ENCODE measurements at places on chromosomes 2 and 18. TPM values are rescaled to one million over a fixed set of nuclear protein-coding genes. Genes with fewer than 3 reads are reported as not detected.

Gene IL37
- total RNA-seq, result not detected

Gene KIAA2012
- total RNA-seq, result not detected

Gene KCNIP3
- 1.5 TPM for total RNA-seq

Gene GRB14
- total RNA-seq, result 8.6 TPM

Gene IL36A
- not detected for total RNA-seq

GRCh38 chr18:47995654-47996053, 65.2 kb upstream of the SMAD2 start:
- H3K4me1 ChIP-seq, result no peaks in the 10 kb centered on the region
- no peaks in the 10 kb centered on the region for H3K36me3 ChIP-seq
- H3K4me3 ChIP-seq, result no peak overlapping the region
- no peak for DNase-seq

- no peaks in the 10 kb centered on the region for H3K27me3 ChIP-seq
- DNase-seq, result no peak
Observed at GRCh38 chr2:42169874-42170521, 845 bp downstream of the EML4 start.

- no peaks in the 10 kb centered on the region for H3K4me1 ChIP-seq
- H3K27me3 ChIP-seq, result no peaks in the 10 kb centered on the region
- H3K36me3 ChIP-seq, result no peaks in the 10 kb centered on the region
Observed at GRCh38 chr18:78528411-78529258, 451.0 kb upstream of the SALL3 start.

GRCh38 chr18:49730951-49731391, 82.4 kb downstream of the ACAA2 start:
- no peaks in the 10 kb centered on the region for H3K27me3 ChIP-seq
- DNase-seq, result no peak
- peaks cover 28% of the 10 kb centered on the region for H3K4me1 ChIP-seq
- no peaks in the 10 kb centered on the region for H3K36me3 ChIP-seq

All from astrocyte (in vitro differentiated cells and primary cell).